ENCODE measurements at places on chromosomes 6 and 20.

- no peak for DNase-seq
Measured at GRCh38 chr6:146865756-146866379, 267.1 kb downstream of the ADGB start.

GRCh38 chr6:27474172-27474465, 1.2 kb upstream of the ZNF184 start:
- DNase-seq, result no peak

DNA sequence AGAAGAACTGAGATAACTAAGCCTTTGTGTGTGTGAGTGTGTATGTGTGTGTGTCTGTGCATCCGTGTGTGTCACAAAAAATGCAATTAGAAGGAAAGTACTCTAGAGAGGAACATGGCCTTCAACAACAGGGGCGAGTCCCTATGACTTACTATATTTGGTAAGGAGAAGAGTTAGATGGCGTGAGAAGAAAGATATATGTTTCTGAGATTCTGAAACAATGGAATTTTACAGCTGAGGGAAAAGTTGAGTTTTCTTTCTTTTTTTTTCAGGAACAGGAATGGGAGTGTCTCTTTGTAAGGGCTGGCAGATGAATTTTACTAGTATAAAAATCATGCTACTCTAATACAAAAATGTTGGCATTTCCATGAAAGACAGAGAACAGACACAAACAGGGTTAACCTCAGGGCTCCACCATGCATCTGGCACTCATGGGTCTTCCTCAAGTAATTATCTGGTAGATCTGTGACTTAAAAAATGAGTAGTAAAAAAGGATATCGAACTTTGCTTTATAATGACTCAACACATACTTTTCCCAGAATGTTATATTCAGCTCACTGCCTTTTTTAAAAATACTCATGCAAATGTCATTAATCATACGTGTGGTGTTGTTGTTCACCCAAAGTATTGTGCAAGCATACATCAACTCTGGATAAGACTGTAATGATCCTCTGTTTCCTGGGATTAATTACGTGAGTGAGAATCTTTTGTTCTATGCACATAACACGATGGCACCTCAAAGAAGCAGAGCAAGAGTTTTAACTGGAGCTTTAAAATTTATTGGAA, 12.8 kb upstream of the SASH1 start:
- no peak for DNase-seq

GRCh38 chr20:8363970-8364733, 232.1 kb downstream of the PLCB1 start:
- DNase-seq, result no peak

- DNase-seq, result no peak
Measured at GRCh38 chr6:10528158-10528981, 7.2 kb downstream of the GCNT2 start.

GRCh38 chr6:36727505-36728021, 29.9 kb downstream of the RAB44 start:
- DNase-seq, result peak; percentile 86

DNA sequence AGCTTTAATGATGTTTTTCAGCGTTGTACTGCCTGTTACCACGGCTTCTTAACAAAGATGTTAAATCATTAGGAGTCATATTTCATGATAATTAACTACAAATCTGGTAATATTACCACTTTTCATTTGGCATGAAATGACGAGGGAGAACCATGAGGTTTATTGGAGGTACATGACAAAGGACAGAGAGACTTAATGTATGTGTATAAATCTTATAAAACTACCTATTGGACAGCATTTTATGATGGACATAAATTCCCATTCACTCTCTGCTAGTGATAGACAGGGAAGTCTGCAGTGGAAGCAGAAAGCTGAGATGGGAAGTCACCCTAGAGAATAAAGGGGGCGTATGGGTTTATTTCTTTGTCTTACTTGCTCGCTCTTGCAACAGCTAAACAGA, 949.9 kb upstream of the FLRT3 start:
- DNase-seq, result no peak

DNA sequence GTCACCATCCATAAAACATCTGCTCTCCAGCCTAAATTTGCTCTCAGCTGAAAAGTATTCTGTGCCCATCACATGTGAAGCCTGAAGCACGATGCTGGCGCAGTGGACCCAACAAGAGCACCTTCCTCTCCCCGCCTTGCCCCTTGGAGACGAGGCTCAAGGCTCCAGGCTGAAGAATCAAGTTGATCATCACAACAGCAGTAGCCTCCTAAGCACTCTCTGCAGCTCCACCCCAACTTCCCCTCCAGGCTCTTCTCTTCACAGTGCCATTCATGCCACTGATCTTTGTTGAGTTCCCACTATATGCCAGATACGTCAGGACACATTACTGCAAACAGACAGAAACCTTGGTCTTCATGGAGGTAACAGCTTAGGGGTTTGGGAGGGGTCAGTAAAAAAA, 41.6 kb upstream of the ZNF217 start:
- no peak for DNase-seq

DNA sequence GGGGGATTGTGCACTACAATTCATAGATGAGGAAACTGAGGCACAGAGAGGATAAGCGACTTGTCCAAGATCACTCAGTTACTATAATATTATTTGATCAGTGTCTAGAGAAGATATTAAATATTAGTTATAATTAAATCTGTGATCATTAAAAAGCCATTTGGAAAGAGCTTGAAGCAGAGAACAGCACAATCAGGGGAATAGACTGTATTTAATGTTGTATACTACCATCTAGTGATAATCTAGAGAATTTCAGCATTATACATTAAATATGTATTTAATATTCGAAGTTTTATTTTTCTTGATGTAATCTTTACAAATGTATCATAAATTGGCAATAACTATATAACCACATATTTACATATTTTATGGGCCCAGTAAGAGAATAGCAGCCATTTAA, 20.1 kb upstream of the MTCL3 start:
- DNase-seq, result no peak

- DNase-seq, result no peak
Measured at GRCh38 chr6:30774701-30775100, 30.4 kb upstream of the IER3 start.

GRCh38 chr6:36766399-36766945, 68.8 kb downstream of the RAB44 start:
- DNase-seq, result no peak

GRCh38 chr6:130928158-130928912, 101.1 kb downstream of the SMLR1 start:
- no peak for DNase-seq

DNA sequence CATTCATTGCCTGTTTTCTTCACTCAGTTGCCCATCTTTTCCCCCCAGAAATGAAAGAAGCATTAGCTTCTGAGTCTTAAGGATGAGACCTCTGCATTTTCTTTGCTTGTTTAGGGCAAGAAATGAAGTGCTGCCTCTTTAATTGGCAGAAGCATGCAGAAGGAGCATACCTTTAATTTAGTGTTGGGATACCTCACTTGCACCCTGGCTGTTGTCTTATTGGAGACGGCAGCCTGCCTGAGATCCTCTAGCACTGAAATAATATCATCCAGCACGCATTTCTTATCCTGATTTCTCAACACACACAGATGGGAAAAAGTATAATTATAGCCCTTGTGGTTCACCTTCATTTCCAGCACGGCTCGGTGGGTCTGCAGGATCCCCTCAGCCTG, 43.1 kb downstream of the PTCHD4 start:
- DNase-seq, result no peak

GRCh38 chr20:44730441-44730840, 15.2 kb upstream of the KCNK15 start:
- DNase-seq, result no peak

DNA sequence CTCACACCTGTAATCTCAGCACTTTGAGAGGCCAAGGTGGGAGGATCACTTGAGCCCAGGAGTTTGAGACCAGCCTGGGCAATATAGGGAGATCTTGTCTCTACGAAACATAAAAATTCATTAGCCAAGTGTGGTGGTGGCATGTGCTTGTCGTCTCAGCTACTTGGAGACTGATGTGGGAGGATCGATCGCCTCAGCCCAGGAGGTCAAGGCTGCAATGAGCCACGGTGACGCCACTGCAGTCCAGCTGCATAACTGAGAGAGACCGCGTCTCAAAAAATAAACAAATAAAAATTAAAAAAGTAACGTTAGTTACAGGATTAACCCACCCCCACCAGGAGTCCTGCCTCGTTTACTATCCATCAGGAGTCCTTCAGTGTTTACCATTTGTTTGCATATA, 345.1 kb downstream of the BTBD3 start:
- no peak for DNase-seq

GRCh38 chr6:21771626-21772320, 178.2 kb downstream of the SOX4 start:
- no peak for DNase-seq

DNA sequence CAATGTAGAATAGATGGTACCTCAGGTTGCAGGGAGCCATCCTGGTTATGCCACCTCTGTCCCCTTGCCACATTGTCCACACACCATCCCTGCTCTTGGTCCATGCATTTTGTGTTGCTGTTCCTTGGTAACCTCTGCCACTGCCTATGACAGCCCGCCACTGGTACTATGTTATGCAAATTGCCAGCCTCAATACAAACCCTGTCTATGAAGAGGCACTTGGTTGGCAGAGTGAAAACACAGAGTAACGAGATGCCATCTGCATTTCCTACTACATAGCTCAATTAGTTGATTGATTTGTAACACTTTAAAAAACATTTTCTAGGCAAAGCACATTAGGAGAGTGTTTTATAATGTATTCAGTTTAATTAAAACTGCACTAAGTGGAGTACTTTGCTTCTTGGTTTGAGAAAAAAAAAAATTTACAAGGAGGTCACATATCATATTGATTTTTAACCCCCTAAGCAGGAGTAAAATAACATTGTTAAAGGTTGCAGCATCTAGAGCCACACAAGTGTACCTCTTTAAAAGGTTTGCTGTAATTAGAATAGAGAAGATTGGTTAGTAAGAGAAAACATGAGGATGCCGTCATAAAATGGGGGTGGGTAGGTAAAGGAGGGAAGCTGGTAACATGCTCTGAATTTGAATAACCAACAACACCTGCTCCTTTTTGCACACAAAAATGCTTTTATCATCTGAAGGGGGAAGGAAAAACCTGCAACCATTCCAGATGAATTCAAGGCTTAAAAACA, 817.1 kb downstream of the KIF16B start:
- no peak for DNase-seq

DNA sequence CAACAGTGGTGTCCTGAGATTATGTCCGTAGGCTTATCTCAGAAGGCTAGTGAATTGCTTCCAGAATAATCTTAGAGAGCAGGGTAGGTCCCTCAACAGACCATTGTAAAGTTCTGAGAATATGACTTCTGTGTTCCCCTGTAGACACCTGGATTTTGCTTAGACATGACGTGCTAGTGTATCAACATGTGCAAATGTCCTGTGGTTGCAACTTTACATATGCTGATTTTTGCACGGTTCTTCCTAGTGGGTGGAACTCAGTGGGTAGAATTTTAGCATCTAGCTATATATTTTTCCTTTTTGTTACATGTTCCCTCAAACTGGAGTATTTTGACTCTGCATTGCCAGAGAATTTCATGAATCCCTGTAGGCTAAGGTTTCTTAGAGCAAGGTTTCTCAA, 459.2 kb downstream of the RNF144B start:
- DNase-seq, result no peak

- no peak for DNase-seq
Measured at GRCh38 chr20:14780508-14780907, 443.1 kb upstream of the FLRT3 start.

GRCh38 chr6:87375315-87375714, 30.7 kb downstream of the C6orf163 start:
- DNase-seq, result no peak
